ENCODE measurements at places on chromosomes 7 and 10.

DNA sequence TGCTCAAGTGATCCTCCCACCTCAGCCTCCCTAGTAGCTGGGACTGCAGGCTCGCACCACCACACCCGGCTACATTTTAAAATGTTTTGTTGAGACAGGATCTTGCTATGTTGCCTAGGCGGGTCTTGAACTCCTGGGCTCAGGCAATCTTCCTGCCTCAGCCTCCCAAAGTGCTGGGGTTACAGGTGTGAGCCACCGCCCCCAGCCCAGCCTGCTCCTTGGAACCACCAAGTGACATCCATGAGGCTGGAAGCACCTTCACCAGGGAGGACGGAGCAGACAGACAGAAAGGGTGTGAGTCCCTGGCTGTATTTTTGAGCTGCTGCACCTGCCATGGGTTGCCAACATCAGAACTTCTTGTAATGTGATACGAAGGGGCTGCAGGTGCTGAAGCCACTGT is 62.3 kb upstream of the UBE3C start:
- no peak for DNase-seq

DNA sequence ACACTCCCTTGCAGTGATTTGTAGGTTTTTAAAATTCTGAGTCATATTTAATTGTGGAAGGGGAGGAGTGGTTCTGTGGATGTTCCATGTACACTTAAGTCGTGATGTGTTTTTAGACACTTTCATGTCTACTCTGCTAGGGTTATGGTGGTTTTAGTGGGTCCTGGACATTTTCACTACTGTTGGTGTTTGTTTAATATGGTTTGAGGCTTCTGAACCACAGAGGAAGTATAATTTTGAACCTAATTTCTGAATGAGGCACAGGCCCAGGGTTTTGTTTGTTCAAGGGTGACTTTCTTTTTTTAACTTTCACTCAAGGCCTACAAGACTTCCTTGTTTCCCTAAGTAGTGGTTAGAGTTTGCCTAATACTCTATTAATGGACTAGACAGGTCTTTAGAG is 13.3 kb downstream of the SLC26A5 start:
- DNase-seq = no peak

DNA sequence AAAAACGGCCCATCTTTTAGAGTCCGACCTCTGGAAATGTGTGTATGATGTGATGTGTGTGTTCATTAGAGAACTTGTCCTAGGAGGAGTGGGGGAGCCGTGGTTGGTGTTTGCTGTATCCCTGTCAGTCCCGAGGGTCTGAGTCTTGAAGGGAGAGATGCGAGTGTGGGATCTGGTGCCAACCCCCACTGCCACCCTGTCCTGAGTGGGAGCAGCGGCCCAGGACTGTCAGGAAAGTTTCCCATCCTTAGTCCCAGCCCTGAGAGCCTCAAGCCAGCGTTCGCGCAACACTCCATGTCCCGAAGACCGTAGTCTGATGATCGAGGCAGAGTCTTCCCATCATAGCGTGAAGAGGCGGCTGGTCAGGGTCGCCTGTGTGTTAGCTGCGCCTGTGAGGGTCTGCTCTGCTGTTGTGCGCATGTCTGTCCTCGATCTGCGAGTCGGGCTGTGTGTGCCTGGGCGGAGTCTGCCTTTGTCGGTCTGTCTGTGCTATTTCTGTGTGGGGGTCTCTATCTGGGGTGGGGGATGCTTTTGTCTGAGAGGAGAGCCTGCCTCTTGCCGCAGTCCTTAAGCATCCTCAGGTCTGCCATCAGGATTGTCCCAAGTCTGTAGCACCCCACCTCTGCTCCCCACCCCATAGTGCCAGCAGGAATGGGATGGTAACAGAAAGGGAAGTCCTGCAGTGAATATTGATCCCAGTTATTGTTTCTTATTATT is 514 bp upstream of the CHAT start:
- DNase-seq = no peak

GRCh38 chr7:129053938-129054437 is 923 bp downstream of the TNPO3 start:
- DNase-seq = no peak

GRCh38 chr10:86169066-86169465 is 197.5 kb downstream of the GRID1 start:
- no peak for DNase-seq

DNA sequence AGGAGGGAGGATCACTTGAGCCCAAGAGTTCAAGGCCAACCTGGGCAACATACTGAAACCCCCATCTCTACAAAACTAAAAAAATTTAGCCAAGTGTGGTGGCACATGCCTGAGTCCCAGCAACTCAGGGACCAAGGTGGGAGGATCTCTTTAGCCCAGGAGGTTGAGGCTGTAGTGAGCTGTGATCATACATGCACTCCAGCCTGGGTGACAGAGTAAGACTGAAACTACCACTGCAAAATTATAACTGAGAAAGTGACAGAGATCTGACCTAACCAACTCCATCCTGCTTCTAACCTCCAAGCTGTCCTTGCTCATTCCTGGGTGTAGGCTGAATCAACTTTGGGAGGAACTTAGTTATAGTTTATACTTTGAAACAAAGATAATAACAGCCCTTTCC is 59.4 kb downstream of the HTR7 start:
- no peak for DNase-seq

DNA sequence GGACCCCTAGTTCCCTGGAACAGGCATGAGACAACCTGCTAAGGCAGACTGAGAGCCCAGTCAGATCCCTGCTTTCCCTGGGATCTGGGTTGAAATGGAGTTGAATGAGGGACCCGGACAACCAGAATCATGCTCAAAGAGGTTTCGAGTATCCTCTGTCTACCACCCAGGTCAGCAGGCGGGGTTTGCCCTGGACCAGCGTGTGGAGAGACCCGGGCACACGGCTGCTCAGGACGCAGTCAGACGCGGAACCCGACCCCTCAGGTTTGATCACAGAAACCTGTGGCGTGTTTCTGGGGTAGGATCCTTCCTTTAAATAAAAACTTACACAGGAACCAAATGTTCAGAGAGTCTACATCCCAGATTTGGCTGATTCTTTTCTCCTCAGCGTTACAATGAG is 330.6 kb downstream of the PTPRN2 start:
- no peak for DNase-seq

- DNase-seq = no peak
Measured at GRCh38 chr7:23055582-23056178, 41.8 kb upstream of the HYCC1 start.

GRCh38 chr10:126499744-126500143 is 111.5 kb upstream of the ADAM12 start:
- no peak for DNase-seq

DNA sequence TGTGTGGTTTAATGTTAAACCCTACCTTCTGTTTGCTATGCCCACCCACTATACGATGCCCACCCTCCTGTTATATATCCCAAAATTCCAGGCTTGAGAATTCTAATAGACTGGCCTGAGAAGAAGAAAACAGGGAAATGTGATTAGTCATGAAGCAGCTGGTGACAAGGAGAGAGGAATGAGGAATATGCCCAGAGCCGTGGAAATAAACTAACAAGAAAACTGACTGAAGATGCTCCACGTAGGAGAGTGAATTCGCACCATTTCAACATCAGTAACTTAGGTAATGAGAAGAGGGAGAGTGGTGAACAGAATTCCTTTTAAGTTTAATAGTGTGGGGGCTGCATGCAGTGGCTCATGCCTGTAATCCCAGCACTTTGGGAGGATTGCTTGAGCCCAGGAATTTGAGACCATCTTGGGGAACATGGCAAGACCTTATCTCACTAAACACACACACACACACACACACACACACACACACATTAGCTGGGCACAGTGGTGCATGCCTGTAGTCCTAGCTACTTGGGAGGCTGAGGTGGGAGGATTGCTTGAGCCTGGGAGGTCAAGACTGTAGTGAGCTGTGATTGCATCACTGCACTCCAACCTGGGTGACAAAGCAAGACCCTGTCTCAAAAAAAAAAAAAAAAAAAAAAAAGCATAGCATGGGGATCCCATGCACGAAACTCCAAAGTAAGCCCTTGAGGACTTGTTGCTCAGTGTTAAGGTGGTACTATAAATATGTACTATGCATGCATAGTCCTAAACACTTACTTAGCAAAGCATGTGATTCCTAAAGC is 16.1 kb upstream of the SYPL1 start:
- DNase-seq = no peak

DNA sequence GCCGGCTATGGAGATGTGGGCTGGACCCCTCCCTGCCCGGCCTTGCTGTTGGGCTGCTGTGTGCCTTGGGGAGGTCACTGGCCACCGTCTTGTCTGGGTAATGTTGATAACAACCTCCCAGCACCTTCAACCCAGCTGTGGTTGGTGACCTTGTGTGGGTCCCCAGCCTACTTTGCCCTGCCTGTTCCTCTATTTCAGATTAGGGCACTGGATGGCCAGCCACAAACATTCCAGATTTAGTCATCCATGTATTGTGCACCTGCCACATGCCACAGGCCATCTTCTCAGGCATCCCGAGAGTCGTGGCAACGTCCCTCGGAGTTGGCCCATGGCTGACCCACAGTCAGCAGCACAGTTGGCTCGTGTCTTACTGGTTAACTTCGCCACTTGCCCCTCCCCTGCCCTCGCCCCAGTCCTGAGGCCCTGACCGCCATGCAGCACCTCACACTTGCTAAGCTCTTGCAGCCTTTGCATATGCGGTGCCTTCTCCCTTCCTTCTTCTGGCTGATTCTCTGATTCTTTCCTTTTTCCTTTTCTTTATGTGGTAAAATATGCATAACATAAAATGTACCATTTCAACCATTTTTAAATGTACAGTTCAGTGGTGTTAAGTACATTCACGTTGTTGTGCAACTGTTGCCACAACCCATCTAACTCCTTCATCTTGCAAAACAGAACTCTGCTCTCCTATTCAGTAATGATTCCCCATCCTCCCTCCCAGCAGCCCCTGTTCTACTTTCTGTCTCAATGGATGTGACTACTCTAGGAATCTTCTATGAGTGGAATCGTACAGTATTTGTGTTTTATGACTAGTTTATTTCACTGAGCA is 60.6 kb downstream of the PRF1 start:
- no peak for DNase-seq

DNA sequence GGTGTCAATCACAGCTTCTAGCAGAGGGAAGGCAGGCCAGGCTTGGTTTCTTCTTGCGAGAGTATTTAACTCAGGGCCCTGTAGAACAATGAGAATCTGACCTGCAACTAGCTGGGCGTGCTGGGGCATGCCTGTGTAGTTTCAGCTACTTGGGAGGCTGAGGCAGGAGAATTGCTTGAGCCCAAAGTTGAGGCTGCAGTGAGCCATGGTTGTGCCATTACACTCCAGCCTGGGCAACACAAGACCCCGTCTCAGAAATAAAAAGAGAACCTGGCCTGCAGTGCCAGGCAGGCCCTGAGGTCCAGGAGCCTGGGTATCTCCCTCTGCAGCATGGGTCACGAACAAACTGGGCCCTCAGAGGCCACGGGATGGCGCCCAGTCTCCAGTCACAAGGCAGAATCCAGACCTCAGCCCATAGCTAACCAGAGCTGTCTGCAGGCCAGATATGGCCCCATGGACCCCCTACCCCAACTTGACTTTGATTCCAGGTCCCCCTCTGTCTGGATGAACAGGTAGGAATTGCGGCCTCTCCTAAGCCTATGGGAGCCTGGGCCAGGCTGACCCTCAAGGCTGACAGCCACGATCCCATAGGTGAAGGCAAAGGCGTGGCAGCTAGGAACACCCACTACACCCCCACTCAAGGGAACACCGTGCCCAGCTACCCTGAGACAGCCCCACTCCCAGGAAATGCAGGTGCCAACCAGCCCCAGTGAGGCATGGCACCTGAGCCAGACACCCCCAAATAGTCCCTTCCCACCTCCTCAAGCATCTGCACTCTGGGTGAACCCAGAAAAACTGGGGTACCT is 102.7 kb upstream of the TNRC18 start:
- peak; percentile 16 for DNase-seq

DNA sequence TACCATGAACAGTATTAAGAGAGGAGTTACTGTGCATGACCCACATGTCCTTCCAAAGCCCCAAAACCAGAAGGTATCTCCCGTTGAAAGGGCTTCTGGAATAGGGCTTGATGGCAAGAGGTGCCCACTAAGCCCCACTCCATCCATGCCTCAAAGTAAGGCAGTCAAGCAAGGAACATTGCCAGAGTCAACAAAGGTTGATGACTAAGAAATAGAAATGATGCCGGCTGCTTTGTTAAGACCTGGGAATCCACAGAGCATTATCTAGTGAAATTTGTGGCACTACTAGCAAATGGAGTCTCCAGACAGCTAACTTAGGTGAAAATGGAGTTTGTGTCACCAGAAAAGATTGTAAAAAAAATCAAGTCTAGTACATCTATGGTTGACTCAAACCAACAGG is 6.2 kb downstream of the SFR1 start:
- DNase-seq = no peak

GRCh38 chr10:132788180-132788830 is 2.4 kb upstream of the NKX6-2 start:
- peak; percentile 36 for DNase-seq

- DNase-seq = no peak
Measured at GRCh38 chr7:154183482-154183881, 131.3 kb downstream of the DPP6 start.

DNA sequence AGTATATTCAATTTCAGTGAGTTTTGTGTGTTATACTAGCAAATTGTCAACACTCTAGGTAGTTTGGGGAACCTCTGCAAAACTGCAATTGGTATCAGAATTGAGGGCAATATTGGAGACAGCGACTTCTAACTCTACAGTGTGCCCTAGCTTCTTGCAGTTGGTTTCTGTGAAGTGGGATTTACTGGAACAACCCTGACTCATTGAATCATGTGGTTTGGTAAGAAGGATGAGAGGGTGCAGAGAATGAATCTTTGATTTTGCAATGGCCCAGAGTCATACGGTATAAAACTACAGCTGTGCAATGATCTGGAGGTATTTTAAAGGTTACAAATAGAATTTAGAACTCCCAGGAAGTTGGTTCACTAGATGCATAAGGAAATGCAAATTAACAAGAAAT is 129.1 kb upstream of the PPP1R3A start:
- no peak for DNase-seq

DNA sequence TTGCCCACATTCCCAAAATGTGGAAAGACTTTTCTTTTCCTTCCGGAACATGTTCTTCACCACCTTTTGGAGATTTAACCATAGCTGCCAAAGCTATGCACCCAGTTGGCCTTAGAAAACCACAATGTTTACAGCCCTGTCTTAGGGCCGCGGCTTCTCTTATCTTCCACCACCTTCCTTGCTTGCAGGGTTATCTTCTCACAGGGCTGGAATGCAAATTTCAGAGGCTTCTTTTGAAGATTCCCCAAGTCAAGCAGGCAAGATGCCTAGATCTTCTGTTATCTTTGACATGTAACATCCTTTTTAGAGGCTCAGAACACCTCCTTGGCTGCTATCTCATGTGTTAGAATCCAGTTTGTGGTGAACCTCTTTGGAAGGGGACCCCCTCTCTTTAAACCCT is 11.1 kb downstream of the KCTD7 start:
- no peak for DNase-seq

- no peak for DNase-seq
Measured at GRCh38 chr10:87500646-87501048, 4.0 kb upstream of the MINPP1 start.

DNA sequence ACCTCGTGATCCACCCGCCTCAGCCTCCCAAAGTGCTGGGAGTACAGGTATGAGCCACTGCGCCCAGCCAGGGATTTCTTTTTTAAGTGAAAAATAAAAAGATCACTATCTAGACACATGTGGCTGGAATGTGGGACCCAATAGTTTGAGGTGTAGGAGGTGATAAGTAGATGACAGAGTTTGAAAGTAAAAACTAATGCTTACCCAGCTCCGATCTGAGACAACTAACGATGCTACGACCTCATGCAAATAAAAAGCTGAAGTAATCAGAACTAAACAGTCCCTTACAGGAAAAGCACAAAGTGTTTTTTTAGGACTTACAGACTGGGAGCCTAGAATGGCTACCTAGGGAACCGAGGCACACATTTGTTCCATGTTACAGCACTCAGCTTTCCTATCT is 23.0 kb downstream of the PCGF6 start:
- DNase-seq = no peak
